Fibroblast of skin of scalp (primary cell): ENCODE measurements at places on chromosomes 4 and X.

GRCh38 chr4:74480267-74480666 lies 35.3 kb downstream of the AREG start:
- DNase-seq, result no peak

DNA sequence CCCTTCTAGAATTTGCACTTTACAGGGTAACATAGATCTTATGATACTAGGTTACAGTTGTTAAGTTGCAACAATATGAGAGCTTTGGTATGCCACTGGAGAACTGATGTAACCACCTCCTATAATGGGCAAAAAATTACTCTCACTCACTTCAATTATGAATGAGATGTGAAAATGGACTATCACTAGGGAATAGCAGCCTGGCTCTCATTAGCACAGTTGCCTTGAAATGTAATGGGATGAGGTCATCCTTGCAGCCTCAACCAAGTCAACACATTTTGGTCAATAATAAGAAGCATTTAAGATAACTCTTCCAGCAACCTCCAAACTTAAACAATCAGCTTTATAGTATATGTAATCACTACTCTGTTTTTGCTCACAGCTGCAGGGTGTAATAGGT lies 69.4 kb downstream of the TBC1D9 start:
- DNase-seq, result peak; percentile 78

DNA sequence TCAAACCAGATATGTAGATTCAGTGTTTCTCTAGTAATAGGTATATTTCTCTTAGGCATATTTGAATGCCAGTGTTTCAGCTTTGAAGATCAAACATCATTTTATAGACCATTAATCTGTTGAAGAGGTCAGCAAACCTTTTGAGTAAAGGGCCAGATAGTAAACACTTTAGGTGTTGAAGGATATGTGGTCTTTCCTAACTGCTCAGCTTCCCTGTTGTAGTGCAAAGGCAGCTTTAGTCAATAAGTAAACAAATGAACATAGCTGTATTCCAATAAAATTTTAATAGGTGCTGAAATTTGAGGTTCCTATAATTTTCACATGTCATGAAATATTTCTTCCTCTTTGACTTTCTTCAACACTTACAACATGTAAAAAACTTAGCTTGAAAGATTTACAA lies 201.6 kb downstream of the ADGRL3 start:
- DNase-seq, result no peak

DNA sequence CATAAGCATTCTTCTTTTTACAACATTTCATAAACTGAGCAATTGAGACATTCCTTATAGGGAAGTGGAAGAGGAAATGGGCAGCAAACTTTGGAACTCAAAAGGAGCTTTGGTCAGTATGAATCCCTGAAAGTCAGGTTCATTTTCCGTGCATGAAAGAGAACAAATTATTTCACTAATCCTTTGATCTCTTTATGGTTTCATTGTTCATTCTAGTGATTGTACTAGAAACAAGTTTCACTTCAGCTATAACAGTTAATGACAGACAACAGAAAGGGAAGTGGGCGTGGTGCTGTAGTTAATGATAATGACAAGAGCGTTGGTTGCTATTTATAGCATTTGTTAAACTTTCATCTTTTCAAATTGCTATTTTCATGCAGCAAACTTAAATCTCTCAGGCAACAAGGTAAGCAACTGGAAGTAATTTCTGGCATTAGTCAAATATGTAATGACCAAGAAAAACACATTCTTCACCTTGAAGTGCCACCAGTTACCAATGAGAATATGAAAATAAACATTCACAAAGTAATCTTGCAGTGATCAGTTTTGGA lies 98.4 kb downstream of the AREG start:
- DNase-seq, result no peak

DNA sequence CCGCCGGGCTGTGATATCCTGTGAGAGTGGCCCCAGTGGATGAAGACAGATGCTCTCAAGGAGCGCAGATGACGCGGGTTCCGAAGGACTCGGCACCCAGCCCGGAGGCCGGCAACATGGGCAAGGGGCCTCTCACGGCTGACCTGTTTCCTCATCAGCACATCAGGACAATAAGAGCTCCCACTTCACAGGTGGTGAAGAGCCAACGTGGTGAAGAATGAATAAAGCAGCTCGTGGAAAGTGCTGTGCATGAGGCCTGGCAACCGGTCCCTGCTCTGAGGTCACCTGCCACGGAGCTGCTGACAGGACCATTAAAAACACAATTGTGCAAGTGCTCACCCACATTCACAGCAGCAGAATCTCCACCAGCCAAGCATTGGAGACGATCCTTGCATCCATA lies 22.9 kb downstream of the ABLIM2 start:
- DNase-seq, result no peak
